Smooth muscle cell of the umbilical artery (primary cell): ENCODE measurements at places on chromosomes 7 and 10. TPM values are rescaled to one million over a fixed set of nuclear protein-coding genes. Genes with fewer than 3 reads are reported as not detected.

The MPP7 gene
- total RNA-seq = 0.59 and 1.3 TPM in 2 replicates

The RET gene
- total RNA-seq = 0.30 and 0.74 TPM in 2 replicates

The VWDE gene
- total RNA-seq = 0.09 and 0.30 TPM in 2 replicates

The NUTM2D gene
- total RNA-seq = 1.2 and 2.0 TPM in 2 replicates

The CYP3A4 gene
- total RNA-seq = not detected in 2 replicates

The IGF2BP3 gene
- 17.2 and 53.6 TPM in 2 replicates for total RNA-seq

The PKD2L1 gene
- total RNA-seq = not detected in 2 replicates

The C10orf95 gene
- total RNA-seq = not detected in 2 replicates

The WDFY4 gene
- not detected in 2 replicates for total RNA-seq

The CFAP43 gene
- total RNA-seq = under 0.01 and 0.18 TPM in 2 replicates

The DMBT1 gene
- not detected in 2 replicates for total RNA-seq

The SFXN3 gene
- total RNA-seq = 38.6 and 73.7 TPM in 2 replicates

The TLX1 gene
- total RNA-seq = not detected in 2 replicates

The FBXO24 gene
- 0.30 and 0.32 TPM in 2 replicates for total RNA-seq

The SP8 gene
- not detected in 2 replicates for total RNA-seq

The AGR2 gene
- not detected in 2 replicates for total RNA-seq

The CABCOCO1 gene
- total RNA-seq = 0.18 TPM in 1 of 2 replicates, not detected in the other

The STK31 gene
- not detected in 2 replicates for total RNA-seq

The CNPY1 gene
- not detected in 2 replicates for total RNA-seq

The PNLIPRP3 gene
- total RNA-seq = not detected in 2 replicates

The NPFFR1 gene
- not detected in 2 replicates for total RNA-seq

The SLC18A3 gene
- total RNA-seq = not detected in 2 replicates

The OGA gene
- 99.5 and 154 TPM in 2 replicates for total RNA-seq

The OR2AE1 gene
- not detected in 2 replicates for total RNA-seq

The KCND2 gene
- total RNA-seq = 0.18 and 0.89 TPM in 2 replicates

The FBXL13 gene
- total RNA-seq = 2.1 and 2.3 TPM in 2 replicates

The GBX1 gene
- total RNA-seq = not detected in 2 replicates

The GNGT1 gene
- total RNA-seq = not detected in 2 replicates

The MYPN gene
- under 0.01 and 1.5 TPM in 2 replicates for total RNA-seq

The HTR5A gene
- not detected in 2 replicates for total RNA-seq

The PYROXD2 gene
- 12.5 and 20.1 TPM in 2 replicates for total RNA-seq

The NANOS1 gene
- 0.23 and 0.30 TPM in 2 replicates for total RNA-seq

The FAM3C gene
- total RNA-seq = 54.0 and 79.7 TPM in 2 replicates

The NEBL gene
- total RNA-seq = under 0.01 and 0.09 TPM in 2 replicates

The PNLIP gene
- not detected in 2 replicates for total RNA-seq

The CCDC172 gene
- not detected in 2 replicates for total RNA-seq

The ZNF117 gene
- total RNA-seq = 9.5 and 10.7 TPM in 2 replicates

The GALNT17 gene
- total RNA-seq = not detected in 2 replicates

The IDI2 gene
- not detected in 2 replicates for total RNA-seq

The AKR1B15 gene
- total RNA-seq = not detected in 2 replicates

The CLEC5A gene
- total RNA-seq = not detected in 2 replicates

The TWIST1 gene
- 24.9 and 41.6 TPM in 2 replicates for total RNA-seq

The DNAJC12 gene
- total RNA-seq = 5.1 and 13.1 TPM in 2 replicates

The GOLGA7B gene
- not detected in 2 replicates for total RNA-seq

The DLD gene
- total RNA-seq = 52.0 and 119 TPM in 2 replicates

The ITIH5 gene
- total RNA-seq = 0.05 and 0.30 TPM in 2 replicates

The TOMM7 gene
- 75.3 and 206 TPM in 2 replicates for total RNA-seq

The COL28A1 gene
- 0.32 TPM in 1 of 2 replicates, not detected in the other for total RNA-seq

The CREM gene
- total RNA-seq = 25.4 and 29.7 TPM in 2 replicates

The KIF11 gene
- 2.4 and 16.4 TPM in 2 replicates for total RNA-seq

The ELN gene
- 0.09 and 0.59 TPM in 2 replicates for total RNA-seq

The ACSM6 gene
- not detected in 2 replicates for total RNA-seq

The UNCX gene
- total RNA-seq = not detected in 2 replicates
